Occipital lobe (tissue), 3 donors: ENCODE measurements at places on chromosomes 1 and 21.

DNA sequence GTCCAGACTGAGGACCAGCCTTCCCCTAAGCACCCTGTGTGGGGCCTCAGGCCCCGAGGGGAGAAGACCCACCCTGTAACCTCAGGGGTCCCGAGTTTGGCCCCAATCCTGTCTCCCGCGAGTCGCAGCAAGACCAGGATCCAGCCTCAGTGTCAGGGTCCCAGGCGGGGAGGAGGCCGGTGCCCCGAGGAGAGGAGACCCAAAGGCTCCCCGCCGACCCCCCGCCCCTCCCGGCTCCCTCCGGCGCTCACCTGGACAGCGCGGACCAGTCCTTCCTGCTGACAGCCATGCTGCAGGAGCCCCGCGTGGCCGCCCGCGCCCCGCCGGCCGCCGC lies at the start of gene LAD1:
LAD1 (minus strand) TSS at position 307 of the 334 bp plus-strand sequence; CDS start at position 289, 18 bp downstream.
- DNase-seq, result no peak

- DNase-seq, result no peak
Measured at GRCh38 chr1:52469108-52469507, 64.7 kb downstream of the PRPF38A start.

GRCh38 chr1:234437423-234438171 lies 41.4 kb downstream of the TARBP1 start:
- DNase-seq, result no peak

GRCh38 chr21:45376459-45377324 lies 28.3 kb upstream of the COL18A1 start:
- DNase-seq, result no peak

- DNase-seq, result no peak
Measured at GRCh38 chr1:212968368-212968863, 18.1 kb downstream of the VASH2 start.

DNA sequence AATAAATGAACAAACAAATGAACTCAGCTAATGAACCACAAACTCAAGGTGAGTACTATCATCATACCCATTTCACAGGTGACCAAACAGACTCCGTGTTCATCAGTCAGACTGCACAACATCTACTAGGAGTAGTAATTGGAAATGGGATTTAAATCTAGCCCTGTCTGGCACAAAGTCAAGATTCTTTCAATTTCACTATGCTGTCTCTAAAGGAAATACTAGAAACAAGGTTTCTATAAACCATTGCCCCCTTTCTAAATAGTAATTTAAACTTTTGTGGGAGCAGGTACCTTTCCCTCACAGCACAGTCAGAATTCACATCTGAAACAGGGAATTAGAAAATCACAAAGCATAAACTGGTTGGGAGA lies 160.3 kb downstream of the TGFBR3 start:
- DNase-seq, result no peak

DNA sequence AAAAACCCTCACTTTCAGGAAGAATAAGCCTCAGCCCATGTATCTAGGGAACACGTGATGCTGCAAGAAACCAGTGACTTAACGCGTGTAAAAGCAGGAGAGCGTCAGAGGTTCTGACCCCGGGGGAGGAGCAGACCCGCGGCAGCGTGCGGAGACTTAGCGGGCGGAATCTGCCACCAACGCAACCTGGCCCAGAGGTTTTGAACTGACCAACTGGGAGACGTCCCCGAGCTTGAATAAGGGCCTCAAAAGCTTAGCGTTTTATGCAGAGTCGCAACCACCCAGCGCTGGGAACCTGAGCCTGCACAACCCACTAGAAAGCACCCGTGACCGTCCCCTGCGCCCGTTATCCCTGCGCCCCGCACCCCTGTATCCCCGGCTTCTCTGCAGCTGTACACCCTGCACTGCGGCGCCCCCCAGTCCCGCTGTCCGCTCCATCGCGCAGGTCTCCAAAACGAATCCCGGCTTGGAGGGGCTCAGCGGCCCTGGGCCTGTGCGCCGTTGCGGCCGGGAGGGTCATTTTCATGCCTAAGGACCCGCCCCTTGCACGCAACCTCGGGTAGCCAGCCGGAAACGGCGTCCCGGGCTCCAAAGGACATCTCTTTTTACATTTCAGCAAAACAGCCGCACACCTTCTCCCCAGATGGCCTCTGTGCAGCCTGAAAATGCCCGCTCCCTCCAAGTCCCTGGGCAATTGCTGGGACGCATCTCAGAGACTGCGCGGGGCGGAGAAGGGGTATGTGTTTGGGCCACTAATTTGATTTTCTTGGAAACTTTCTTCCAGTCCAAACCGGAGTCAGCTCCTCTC lies 29.4 kb upstream of the TRIM17 start:
- DNase-seq, result peak; percentile 58

GRCh38 chr1:52334906-52335528 lies 31.0 kb downstream of the CC2D1B start:
- no peak for DNase-seq

- DNase-seq, result no peak
Measured at GRCh38 chr1:11515368-11516300, 36.7 kb downstream of the DISP3 start.

- peak; percentile 23 for DNase-seq
Measured at GRCh38 chr1:14970115-14970798, 183.3 kb upstream of the TMEM51 start.

DNA sequence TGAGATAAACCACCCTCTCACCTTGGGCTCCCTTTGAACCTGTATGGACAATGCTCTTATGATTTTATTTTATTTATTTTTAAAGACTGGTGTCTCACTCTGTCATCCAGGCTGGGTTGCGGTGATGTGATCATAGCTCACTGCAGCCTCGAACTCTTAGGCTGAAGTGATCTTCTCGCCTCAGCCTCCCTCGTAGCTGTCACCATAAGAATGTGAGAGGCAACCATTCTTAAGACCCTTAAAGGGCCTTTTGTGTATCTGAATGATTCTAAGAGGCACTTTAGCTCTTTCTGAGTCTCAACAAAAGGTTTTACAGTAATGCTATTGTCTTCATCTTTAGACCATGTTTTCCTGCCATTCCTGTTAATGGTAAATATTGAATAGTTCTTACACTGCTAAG lies 67.0 kb downstream of the IVNS1ABP start:
- DNase-seq, result no peak

- DNase-seq, result no peak
Measured at GRCh38 chr1:84428235-84428634, 30.0 kb downstream of the DNASE2B start.
